ENCODE measurements at places on chromosomes 11 and 22.
A peak's percentile ranks its signal among the peaks of the same experiment; 100 is the strongest.

- no peak for DNase-seq
Measured at GRCh38 chr22:31747441-31747840, 2.5 kb downstream of the PRR14L start.

DNA sequence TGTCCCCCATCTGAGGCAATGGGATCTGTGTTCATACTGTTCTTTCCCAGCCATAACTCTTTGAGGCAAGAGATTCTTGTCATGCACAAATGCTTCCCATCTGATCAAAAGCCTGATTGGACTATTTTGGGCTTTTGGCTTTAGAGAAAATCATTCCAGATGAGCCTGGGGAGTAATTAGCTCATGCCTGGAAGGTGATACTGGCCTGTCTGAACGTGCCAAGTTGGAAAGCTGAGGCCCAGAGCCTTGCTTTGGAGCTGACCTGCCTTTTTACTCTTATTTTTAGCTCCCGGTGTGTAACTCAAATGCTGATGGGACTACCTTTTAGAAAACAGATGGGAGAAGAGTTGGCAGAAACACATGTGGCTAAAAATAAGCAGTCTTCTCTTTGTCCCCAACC, 105.0 kb downstream of the DBX1 start:
- DNase-seq = no peak

GRCh38 chr11:122168218-122168617, 52.2 kb upstream of the BLID start:
- no peak for DNase-seq

DNA sequence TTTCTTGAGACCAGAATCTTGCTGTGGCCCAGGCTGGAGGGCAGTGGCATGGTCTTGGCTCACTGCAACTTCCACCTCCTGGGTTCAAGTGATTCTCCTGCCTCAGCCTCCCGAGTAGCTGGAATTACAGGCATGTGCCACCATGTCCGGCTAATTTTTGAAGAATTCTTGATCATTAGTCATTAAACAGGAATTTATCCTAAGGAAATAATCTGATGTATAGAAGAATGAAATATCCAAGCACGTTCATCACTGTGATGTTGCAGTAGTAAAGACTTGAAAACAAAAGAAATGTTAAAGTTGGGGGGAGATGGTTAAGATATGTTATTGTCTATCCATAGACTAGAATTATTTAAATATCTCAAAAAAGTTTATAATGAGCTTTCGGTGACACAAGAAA, 23.6 kb downstream of the CBL start:
- no peak for DNase-seq

GRCh38 chr11:84097186-84097585, 811.0 kb upstream of the CCDC90B start:
- DNase-seq = no peak

- peak; percentile 33 for DNase-seq
Measured at GRCh38 chr11:22634897-22635629, 9.4 kb upstream of the FANCF start.

DNA sequence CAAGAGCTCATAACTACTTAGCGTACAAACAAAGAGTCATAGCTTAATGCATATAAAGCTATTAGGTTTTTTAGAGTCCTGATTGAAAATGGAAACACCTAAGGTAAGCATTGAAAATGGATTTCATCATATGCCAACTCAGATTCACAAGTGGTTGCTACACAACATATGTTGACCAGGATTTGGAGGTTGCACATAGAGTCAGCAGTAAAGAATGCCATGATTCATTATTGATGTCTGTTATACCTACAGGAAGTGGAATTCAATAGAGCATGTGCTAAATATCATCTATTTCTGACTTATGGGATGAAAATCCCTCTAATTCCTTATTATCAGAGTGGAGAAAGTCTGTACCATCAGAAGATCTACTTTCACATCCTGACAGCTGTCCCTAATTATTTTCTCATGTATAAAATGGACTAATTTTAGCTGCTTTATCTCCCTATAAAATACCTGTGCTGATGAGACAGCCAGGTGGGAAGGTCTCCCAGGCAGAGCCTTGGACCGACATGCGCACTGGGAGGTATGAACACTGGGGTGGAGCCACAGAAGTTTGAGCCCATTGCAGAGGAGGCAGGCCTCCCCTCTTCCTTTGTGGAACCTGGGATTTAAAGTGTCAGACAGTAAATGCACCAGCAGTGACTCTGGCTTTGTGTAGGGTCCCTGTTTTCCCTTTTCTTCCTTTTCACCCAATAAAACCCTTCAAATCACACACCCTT, 204.2 kb downstream of the AASDHPPT start:
- no peak for DNase-seq

- DNase-seq = no peak
Measured at GRCh38 chr11:70019576-70020011, 58.5 kb upstream of the ANO1 start.

DNA sequence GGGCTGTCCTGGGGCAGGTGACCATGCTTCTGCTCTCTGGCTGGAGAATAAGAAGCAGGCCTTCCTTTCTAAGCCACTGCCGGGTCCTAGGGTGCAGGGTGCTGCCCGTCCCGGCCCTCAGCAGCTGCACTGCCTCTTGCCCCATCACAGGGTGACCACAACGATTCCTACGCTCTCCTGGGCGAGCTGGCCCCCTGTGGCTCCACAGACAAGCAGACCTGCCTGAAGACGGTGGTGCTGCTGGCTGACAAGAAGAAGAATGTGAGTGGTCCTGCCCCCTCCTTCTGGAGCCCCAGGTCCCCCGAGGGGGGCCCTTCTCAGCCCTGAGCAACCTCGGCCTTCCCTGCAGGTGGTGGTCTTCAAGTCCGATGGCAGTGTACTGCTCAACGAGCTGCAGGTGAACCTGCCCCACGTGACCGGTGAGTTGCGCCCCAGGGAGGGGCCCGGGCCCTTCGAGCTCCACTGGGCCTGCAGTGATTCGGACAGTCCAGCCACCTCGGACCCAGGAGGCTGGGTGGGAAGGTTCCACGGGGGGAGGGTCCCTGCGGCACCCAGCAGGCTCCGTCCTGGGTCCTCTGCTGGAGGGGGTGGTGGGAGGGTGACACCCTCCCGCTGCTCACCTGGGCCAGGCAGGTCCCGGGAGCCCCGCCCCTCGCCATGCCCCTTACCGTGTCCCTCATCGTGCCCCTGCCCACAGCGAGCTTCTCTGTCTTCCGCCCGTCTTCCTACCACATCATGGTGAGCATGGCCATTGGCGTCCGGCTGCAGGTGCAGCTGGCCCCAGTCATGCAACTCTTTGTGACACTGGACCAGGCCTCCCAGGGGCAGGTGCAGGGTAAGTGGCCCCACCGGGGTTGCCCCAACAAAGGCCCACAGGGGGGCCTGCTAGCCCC, 8.3 kb downstream of the MUC2 start:
- DNase-seq = peak; percentile 12

GRCh38 chr11:19071255-19071654, 10.7 kb upstream of the MRGPRX2 start:
- peak; percentile 80 for DNase-seq

GRCh38 chr11:61911701-61912529, 5.5 kb downstream of the RAB3IL1 start:
- no peak for DNase-seq

DNA sequence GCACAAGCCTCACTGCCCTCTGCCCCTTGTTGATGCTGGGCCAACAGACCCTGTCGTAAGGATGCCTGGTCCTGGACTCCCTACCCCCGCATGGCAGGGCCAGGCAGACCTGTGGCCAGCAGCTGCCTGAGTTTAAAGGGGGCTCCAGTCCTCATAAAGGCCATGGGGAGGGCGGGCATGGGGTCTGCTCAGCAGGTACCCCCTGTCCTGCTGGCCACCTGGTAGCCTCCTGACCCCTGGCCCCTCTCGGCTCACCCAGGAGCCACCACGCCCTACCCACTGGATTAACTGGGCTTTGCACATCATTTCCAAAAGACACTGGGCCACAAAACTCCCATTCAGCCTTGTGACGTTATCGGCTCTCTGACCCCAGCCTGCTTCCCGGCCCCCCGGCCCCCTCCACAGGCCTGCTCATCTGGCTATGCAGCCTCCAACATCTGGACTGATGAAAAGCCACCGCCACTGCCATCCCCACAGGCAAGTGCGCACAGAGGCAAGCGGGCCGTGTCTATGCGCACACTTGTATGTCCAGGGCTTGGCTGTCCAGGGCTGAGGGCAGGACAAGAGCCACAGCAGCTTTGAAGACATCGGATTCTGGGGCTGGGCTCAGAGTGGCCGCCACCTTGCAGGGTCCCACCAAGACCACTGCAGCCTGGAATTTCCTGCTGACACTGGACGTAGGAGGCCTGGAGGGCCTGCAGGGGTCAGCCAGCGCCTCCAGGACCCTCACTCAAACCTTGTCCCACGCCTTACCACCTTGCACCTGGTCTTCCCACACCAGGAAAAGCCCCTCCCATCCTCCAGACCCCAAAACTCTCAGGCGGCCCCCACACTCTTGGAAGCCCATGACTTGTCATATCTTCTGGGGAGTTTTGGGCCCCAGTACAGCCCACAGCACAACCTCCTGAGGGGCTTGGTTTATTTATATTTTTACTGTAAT, 48.7 kb downstream of the IGF2 start:
- no peak for DNase-seq

DNA sequence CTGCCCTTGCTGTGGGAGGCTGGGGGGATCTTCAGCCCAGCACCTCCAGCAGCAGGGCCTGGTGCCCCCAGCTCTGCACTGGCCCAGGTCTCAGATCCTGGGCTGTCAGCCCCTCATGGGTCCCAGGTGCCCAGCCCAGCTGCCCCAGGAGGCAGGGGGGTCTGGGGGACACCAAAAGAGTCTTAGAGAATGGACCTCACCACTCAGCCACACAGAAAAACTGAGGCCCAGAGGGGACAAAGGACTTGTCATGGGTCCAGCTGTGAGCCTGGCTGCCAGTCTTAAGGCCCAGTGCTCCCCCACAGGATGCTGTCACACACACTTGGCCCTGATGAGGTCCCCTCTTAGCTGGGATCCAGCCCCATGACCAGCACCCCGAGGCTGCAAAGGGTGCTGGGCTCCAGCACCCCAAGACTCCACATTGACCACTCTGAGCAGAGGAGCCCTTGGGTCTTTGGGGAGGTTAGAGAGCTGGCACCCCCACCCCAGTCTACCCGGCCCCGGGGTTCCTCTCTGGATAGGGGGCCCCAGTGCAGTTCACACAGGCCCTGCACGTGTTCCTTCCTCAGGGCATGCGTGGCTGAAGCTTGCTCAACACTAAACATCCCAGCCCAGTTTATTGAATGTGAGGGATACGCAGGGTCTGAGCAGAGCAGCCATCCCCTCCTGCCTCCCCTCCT, 54.4 kb downstream of the IGLL5 start:
- peak; percentile 3 for DNase-seq

DNA sequence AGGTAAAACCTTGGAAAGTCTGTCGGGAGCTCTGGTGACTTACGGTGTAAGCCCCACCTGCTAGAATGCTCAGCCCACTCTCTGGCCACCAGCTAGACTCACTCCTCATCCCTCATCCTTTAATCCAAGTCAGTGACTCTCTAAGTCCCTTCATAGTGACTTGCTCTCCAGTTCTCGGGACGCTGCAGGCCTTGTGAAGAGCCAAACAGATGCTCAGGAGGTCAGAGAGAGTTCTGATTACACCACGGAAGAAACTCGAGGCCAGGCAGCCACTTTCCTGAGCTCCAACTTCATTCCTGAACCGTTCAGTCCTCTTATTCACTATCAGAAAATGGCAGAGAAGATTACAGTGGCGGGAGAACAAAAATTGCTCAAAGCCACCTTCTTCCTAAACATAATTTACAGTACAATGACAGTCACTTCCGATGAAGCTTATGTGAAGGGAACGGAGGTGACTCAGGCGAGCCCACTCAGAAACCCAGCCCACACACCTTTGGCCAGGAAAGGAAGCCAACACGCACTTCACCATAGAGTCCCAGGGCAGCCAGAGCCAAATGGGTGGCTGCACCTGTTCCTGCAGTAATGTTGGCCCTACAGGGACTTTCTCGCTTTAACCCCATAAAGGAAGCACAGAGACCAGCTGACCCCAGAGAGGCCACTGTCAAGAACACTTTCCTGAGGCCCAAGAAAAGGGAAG, 100.4 kb downstream of the GALNT18 start:
- no peak for DNase-seq

- DNase-seq = no peak
Measured at GRCh38 chr11:44241851-44242250, 68.1 kb downstream of the ALX4 start.

- DNase-seq = peak; percentile 30
Measured at GRCh38 chr22:24695561-24696511, 78.7 kb downstream of the PIWIL3 start.

DNA sequence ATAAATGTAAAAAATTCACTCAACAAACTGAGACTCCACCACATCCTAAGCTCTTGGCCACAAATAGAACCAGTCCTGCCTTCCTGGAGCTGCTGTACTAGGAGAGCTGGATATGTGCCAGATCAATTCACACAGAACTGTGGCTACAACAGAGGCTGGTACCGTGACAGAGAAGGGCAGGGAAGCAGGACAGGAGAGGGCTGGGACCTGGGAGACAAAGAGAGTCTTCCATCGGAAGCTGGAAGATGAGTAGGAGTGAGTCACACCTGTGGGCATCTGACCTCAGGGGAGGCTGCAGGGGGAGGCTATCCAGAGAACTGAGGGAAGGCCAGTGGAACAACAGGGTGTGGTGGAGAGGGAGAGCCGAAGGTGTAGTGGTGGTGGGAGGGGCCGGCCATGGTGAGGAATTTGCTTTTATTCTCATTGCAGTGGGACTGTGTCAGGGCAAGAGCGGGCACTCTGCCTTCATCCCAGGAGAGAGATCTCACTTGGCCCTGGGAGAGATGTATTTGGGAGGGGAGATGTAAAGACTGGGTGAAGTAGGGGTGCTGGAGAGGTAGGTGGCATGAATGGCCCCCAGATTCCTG, 1.9 kb upstream of the LTBP3 start:
- no peak for DNase-seq

- no peak for DNase-seq
Measured at GRCh38 chr11:65417702-65418430, 4.7 kb upstream of the NEAT1 start.

- peak; percentile 22 for DNase-seq
Measured at GRCh38 chr11:116226731-116227130, 546.1 kb downstream of the BUD13 start.

GRCh38 chr11:125371431-125371935, 124.6 kb downstream of the FEZ1 start:
- peak; percentile 86 for DNase-seq

- DNase-seq = peak; percentile 78
Measured at GRCh38 chr11:131465746-131466145, 95.3 kb downstream of the NTM start.

- no peak for DNase-seq
Measured at GRCh38 chr11:43685440-43685839, 4.9 kb downstream of the HSD17B12 start.

DNA sequence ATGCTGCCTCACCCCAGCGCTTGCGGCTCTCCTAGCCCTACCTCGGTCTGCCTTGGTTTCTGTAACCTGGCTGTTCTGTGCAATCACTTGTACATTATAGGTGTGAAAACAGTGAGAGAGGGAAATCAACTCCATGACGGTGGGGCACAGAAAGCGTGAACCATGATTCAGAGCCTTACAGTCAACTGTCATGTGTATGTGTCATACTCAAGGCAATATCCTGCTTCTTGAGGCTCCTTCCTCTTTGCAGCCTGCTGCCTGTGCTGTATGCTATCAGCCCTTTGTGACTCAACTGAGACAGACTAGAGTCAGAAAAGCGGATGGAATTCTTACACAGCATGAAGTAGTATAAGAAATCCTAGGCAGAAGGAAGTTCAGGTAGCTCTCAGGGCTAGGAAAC, 2.1 kb downstream of the NRIP3 start:
- DNase-seq = no peak

GRCh38 chr11:17770917-17771316, 36.3 kb downstream of the KCNC1 start:
- DNase-seq = no peak

Data from WTC11 (cell line).